ENCODE measurements at places on chromosomes 1 and 21.

DNA sequence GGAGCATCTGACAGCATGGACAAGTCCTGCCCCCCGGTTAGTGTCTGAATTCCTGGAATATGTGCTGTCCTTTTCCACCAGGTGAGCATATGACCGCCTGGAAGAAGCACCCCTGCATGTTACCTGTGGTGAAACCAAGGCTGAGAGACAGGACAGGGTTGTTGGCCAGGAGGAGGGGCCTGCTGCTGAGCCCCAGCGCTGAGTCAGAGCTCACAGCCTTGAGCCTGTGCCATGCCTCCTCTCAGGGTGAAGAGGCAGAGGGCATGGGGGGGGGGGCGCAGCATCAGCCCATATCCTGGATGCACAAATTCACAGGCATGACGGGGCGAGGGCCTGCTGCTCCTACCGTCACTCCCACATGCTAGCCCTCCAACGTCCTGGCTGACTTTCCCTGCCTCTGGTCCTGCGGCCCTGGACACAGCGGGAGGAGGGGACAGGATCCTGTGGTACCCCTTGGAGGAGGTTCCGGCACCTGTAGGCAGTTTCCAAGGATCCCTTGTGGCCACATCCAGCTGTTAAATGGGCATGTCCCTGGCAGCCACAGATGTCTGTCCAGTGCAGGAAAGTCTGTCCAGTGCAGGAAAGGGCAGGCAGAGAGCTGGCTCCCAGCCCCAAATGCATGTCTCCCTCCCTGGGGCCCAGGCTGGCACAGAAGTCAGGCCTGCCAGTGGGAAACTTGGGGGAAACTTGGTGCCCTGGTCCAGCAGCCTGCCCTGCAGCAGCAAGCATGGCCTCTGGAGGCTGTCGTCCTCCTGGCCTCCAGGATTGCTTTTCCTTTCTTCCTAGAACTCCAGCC is 23.9 kb downstream of the TTC34 start:
- no peak for DNase-seq

- no peak for DNase-seq
Measured at GRCh38 chr1:41537251-41537650, 52.8 kb upstream of the EDN2 start.

DNA sequence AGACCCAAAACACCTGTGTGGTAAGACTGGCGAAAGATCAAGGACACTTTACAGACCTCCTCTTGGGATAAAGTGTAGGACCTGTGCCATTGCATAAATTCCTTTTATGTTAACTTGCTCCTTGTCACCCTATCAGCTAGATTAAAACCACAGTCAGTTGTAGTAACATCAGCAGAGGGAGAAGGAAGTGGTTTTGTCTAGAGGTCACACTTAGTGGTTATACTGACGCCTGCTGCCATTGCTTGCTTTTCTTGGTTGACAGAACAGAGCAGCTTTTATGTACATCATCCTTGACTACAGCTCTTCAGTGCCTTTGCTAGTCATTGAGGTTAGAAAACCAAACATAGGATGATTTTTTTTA is 101.4 kb downstream of the PBX1 start:
- no peak for DNase-seq

DNA sequence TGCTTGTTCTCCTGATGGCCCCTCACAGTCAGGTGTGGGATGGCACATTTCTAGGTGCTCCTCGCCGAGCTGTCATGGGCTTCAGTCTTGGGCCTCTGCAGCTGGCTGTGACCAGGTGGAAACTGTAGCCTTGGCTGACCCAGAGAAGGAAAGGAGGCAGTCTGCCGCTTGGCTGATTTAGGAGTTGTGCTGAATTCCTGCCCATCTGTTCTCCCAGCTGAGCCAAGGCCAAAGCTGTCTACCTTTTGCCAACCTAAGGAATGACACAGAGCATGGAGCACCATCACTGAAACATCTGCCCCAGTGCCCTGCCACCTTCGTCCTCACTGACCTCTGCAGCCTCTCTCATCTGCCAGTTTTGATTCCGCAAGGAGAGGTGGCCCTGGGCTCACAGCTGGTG is 27.9 kb downstream of the UTP25 start:
- no peak for DNase-seq

DNA sequence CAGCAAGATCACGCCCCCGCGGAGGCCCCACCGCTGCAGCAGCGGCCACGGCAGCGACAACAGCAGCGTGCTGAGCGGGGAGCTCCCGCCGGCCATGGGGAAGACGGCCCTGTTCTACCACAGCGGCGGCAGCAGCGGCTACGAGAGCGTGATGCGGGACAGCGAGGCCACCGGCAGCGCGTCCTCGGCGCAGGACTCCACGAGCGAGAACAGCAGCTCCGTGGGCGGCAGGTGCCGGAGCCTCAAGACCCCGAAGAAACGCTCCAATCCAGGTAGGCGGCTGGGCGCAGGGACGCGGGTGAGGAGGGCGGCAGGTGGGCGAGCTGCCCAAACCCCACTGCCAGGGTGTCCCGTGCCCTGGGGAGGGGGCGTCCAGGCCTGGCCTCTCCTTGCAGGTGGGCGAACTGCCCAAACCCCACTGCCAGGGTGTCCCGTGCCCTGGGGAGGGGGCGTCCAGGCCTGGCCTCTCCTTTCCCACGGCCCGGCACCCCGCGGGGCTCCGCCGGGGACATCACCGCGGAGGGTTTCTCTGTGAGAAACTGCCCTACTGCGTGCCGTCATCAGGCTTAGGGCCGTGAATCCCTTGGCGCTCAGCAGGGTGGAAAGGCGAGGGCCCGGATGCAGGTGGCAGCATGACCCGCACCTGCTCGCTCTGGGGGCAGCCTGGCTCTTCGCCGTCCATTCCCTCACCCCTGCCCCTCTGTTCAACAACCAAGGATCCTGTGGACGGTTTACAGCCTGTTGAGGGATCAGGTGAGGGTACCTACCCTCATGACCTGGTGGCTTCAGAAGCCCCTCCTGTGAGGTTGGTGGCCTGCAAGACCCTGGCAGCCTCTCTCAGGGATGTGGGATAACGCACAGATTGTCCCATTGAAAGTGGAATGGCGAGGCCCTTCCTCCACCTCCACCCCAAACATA is 534.0 kb downstream of the KIF26B start:
- DNase-seq, result no peak

DNA sequence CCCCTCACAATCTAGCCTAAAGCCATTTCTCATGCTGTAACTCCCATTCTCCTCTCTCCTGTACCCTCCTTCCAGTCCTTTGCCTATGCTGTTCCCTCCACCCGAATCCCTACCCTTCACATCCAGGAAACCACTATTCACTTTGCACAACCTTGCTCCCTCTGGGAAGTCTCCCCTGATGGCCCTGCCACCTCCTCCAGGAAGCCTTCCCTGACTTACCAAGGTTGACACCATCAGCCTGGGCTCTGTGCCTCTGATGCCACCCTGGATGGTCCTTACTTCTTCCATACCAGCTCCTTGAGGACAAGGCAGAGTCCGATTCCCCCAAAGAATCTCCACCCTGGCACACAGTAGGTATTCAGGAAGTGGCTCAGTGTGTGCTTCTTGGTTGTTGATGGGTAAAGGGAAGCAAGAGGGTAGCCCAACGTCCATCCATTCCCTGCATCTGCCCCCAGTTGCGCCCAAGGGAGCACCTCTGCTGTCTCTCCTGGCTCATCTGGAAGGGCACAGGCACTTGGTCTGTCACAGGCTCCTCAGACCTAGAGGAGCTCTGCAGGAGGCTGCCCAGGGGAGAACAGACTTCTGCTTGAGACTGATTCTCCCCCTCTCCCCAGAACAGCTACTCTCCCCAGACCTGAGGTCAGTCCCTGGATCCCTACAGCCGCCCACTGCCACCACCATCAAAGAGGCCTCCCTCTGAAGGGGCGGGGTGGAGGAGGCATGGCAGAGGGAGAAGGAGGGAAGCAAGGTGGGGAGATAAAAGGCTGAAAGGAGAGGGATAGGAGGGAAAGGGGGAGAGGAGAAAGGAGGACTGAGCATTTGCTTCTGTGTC is 36.1 kb upstream of the ZC3H12A start:
- DNase-seq, result no peak

GRCh38 chr1:7110321-7110720 is 325.1 kb downstream of the CAMTA1 start:
- no peak for DNase-seq

DNA sequence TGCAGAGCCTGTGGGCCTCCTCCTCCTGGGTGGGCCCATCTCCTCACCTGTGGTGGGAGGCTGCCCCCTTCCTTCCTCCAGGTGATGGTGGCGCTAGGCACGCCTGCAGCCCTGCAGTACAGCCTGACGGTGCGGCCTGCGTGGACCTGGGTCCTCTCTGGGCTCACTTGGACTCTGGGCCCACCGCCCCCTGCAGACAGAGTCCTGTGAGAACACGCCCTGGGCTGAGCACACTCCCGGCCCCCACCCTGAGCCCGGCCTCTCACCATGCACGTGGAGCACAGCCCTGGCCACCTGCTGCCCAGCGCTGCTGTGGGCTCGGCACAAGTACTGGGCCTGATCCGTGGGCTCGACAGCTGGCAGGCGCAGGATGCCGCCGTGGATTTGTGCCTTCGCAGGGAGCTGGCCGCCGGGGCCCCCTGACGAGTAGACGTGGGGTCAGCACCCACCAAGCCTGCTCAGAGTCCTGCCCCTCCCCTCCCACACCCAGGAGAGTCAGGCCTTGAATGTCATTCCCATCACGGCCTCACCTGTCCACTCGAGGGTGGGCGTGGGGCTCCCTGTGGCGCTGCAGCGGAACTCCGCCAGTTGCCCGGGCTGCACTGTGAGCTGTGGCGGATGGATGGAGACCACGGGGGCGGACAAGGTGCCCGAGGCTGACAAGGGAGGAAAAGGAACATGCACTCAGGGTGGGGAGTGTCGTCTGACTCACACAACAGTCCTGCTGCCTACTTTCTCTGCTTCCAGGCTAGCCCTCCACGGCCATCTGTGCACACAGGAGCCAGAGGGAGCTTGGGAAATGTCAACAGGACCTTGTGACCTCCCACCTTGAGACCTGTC is 43.4 kb downstream of the LDLRAD2 start:
- no peak for DNase-seq

DNA sequence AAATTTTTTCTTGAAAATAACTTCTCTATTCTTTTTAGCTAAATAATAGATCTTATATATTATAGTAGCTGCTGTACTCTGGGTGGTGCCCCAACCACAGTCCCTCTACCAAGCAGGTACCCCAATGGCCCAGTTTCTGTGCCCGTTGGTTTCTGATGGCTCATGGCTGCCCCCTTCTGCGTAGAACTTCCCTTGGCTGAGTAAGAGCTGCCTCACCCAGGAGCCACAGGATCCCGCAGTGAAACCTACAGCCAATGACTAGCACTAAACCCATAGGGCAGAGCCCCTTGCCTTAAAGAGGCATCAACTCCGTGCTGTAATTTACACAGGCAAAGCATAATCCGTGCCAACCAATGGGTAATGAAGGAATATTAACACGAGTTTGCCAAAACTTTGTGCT is 247.5 kb downstream of the USH2A start:
- DNase-seq, result no peak

DNA sequence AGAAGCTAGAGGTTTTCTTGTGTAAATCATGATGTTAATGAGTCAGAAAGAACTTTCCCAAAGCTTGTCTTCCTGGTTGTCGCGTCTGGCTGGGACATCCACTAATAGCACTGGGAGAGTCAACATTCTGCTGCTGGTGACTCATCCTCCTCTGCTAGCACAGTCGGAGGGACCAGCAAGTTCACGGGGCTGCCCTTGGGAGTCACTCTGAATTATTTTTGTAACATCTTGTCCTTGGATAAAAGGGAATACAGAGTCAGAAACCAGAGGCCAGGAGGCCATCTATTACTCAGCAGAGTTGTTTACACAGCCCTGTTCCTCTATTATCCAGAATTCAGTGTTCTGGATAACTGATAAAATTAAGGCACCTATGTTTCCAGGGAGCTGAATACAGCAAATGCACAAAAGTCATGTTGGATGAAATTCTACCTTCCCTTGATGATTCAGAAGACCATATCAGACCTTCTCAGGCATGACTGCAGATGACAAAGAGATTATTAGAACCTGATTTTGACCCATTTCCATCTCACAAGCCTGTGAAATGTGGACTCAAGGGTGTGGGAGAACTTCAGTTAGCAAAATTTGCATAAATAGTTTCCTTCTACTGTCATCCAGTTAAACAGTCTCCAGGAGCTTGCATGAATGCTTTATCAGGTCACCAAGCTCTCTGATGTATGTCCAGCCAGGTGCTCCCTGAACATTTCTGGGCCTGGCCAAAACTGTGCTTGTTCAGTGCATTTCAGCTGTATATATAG is 68.1 kb downstream of the JAK1 start:
- peak; percentile 32 for DNase-seq

DNA sequence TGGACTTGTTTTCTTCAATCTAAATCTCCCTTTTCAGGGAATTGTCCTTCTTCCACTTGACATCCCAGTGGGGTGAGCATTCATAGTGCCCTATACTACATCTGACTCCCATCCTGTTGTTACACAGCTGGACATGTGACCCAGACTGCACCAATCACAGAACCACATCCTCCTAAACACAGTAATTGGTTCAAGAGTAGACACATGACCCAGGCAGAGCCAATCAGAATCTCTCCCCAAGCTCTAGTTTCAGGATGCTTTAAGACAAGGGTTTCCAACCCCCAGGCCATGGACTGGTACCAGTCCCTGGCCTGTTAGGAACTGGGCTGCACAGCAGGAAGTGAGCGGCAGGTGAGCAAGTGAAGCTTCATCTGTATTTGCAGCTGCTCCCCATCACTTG is 5.6 kb upstream of the DDOST start:
- no peak for DNase-seq

DNA sequence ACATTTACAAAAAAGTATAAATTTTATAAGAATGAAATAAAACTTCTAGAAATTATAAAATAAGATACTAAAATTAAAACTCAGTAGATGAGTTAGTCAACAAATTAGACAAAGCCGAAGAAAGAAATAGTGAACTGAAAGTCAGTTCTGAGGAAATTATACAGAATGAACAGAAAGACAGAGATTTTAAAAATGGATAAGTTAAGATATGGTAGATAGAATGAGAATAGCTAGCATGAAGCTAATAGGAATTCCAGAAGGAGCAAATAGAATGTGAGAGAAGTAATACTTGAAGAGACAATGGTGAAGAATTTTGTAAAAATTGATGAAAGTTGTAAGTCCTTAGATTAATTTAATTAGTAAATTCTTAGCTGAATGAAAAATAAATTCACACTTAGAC is 430.4 kb upstream of the RUNX1 start:
- DNase-seq, result no peak

GRCh38 chr1:18724801-18725200 is 94.2 kb downstream of the PAX7 start:
- no peak for DNase-seq

GRCh38 chr1:159917533-159918351 is 7.6 kb downstream of the TAGLN2 start:
- no peak for DNase-seq

DNA sequence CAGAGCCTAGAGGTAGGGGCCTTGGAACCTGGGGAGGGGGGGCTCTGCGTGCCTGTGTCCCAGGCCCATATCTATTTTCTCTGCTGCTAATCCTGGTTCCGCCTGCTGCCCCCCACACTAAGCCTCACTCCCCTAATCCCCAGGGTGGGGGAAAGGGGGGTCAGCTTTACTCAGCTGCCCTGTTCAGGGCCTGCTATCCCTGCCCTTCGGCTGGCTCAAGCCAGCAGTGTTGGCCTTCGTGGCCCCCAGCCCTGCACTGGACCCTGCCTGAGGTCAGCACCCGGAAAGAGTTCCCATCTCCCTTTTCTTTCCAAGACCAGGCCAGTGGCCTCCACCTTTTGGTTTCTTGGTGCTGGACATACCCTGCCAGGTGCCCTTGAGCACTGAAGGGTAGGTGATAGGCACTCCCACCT is 8.4 kb downstream of the ZBTB7B start:
- no peak for DNase-seq

GRCh38 chr21:24628046-24628445 is 979.2 kb downstream of the MRPL39 start:
- DNase-seq, result no peak

Data from stimulated activated CD8-positive, alpha-beta memory T cell treated with anti-CD3 and anti-CD28 coated beads, Interleukin-7, amount 100 ng/mL, for 4 hours (primary cell).